Stimulated activated CD4-positive, alpha-beta T cell treated with anti-CD3 and anti-CD28 coated beads, Interleukin-12 subunit alpha, Interleukin-12 subunit beta, amount 100 ng/mL, for 4 hours (primary cell): ENCODE measurements at places on chromosomes 2 and 18.

GRCh38 chr2:148936857-148937450 lies 61.9 kb downstream of the KIF5C start:
- no peak for DNase-seq

- DNase-seq: no peak
These were observed 25.2 kb upstream of the SIX3 start for GRCh38 chr2:44916291-44916690.

DNA sequence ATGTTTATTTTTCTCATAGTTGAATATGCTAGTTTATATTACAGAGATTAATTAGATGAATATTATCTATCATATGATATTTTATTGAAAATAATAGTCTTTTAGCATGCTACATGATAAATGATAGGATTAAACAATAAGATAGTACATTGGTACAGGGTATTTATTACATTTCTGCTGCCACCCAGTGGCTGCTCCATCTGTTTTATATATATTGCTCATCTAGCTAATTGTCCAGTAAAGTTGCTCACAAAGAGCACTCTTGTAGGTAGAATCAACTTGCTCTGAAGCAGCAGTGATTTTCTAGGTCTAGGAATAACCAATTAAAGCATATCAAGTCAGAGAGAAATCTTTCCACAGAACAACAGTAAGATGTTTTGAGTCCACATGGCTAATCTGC lies 183.3 kb downstream of the ASXL3 start:
- no peak for DNase-seq

- no peak for DNase-seq
These were observed 1056.7 kb upstream of the FANCL start for GRCh38 chr2:59297816-59298215.

GRCh38 chr2:68256093-68256450 lies 3.7 kb upstream of the PPP3R1 start:
- DNase-seq: no peak

- DNase-seq: no peak
These were observed 19.4 kb downstream of the DOK1 start for GRCh38 chr2:74573747-74574562.
